ENCODE measurements at places on chromosomes 12 and 14.

- no peak for DNase-seq
These were observed 126.3 kb upstream of the DYRK2 start for GRCh38 chr12:67522222-67522621.

DNA sequence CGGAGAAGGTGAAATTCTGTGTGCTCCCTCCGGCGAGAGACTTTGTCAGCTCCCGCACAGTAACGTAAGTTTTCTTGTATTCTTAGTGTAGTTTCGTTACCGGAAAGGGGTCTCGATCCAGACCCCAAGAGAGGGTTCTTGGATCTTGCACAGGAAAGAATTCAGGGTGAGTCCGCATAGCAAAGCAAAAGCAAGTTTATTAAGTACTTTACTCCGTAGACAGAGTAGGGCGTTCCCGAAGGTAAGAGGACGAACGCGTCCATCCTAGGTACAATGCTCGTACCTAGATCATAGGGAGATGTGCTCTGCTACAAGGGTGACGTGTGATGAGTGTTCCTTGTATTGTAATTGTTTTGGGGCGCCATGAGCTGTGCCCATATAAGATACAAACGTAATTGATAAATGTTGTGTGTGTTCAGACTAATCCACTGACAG, 293 bp downstream of the IFI27L1 start:
- DNase-seq: no peak

GRCh38 chr12:74732826-74733225, 195.2 kb downstream of the ATXN7L3B start:
- no peak for DNase-seq

DNA sequence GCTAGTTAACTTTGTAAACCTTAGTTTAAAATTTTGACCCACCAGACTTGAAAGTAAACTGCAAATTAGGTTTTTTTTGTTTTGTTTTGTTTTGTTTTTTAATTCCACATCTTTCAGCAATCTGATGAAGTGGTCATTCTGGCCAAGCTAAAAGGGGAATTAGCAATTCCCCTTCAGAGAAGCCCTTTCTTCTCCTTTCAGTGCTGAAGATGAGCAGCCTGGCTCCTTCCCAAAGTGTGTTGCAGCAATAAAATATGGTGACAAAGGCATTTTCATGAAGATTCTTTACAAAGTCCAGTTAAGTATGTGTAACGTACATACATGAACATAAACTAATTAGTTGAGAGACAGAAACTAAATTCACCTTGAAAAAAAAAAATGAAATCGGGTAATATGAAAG, 380.1 kb downstream of the NOVA1 start:
- DNase-seq: no peak

GRCh38 chr14:69850086-69850735, 29.0 kb upstream of the SMOC1 start:
- DNase-seq: no peak

- no peak for DNase-seq
These were observed 1.8 kb downstream of the RASSF9 start for GRCh38 chr12:85834378-85834777.

- peak; percentile 63 for DNase-seq
These were observed 35.7 kb downstream of the MRPL42 start for GRCh38 chr12:93502802-93503623.

- DNase-seq: no peak
These were observed 141.4 kb downstream of the CRADD start for GRCh38 chr12:93818488-93819049.

- no peak for DNase-seq
These were observed 1.4 kb downstream of the TMTC1 start for GRCh38 chr12:29782285-29782870.

GRCh38 chr12:57069523-57069922, 9.1 kb downstream of the NEMP1 start:
- no peak for DNase-seq

GRCh38 chr14:65412856-65413738, 567 bp downstream of the FUT8 start:
- DNase-seq: no peak

GRCh38 chr14:82046512-82047226, 513.0 kb upstream of the SEL1L start:
- no peak for DNase-seq

DNA sequence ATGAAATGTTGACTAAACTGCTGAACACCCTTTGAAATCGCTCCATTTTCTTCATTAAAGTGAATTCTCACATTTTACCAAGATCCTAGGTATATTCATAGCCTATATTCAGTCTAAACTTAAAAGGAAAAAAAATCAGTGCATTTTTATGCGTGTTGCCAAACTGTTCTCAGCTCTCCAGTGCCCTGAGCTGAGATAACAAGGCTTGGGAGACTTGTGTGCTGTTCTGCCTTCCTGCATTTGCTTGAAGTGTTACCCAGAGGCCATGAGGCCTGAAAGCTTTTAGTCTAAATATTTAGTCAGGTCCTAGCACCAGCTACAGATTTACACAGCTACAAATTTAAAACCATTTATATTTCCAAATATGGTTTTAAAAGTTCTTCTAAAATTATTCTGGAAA, 8.6 kb upstream of the PALS1 start:
- no peak for DNase-seq

DNA sequence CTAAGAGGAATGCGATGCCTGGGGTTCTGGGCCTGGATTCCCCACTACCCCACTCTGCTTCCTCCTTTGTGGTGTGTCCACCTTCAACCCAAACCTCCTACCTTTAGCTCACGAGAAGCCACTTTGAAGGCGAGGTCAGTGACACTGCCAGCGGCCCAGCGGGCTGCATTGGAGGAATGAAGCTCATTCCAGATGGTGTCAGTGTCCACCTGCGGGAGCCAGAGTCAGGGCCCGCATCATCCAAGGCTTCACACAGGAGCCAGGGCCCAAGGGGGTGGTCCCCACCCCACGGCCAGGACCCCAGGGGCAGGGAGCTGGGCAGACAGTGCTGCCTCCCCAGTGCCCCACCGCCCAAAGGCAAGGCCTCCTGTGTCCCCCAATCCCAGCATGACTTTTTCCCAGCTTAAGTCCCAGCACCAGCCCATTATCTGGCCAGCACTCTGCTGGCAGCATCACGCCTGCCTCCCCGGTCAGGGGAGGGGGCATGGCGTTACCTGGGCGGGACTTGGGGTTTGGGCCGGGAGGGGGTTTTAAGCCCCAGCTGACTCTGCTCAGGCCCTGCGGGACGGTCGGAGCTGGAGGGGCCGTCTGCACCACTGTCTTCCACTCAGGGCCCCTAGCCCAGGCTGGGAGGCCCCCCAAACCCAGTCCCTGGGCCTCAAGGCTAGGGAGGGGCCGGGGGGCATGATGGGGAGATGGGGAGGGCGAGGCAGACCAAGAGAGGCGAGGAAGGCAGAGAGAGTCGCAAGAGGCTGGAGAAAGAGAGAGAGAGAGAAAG, 16.9 kb downstream of the SLC48A1 start:
- DNase-seq: no peak

DNA sequence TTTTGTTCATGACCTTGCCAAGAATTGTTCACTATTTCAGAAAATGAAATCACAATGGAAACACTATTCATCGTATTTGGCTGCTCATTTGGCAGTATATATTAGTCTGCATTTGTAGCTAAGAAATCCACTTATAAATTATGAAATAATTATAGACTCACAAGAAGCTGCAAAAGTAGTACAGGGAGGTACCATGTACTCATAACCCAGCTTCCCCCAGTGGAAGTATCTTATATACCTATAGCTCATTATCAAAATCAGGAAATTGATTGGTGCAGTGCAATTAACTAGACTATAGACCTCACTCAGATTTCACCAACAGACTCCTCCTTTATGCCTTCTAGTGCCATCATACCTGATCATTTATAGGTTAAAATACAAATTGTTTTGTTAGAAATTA, 178.8 kb upstream of the VASH1 start:
- DNase-seq: no peak

- DNase-seq: no peak
These were observed 1324.1 kb downstream of the AACS start for GRCh38 chr12:126389220-126389841.
